ENCODE measurements at places on chromosomes 1 and 21.

DNA sequence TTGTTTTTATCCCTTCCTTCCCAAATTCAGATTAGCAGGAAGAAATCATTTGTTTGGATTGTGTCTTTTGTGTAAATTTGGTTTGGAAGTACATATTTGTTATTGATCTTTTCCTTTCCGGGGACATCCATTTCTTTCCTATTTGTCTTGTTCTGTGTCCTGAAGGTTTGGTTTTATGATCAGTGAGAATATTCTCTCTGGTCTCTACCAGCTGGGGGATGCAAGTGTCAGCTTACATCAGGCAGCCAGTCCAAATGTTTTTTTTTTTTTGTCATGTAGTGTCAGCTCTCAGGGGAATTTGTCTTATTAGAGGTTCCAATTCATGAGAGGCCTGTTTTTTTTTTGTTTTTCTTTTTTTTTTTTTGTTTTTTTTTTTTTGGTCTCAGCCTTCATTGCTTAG is 479.2 kb upstream of the LRRC7 start:
- DNase-seq, result no peak

DNA sequence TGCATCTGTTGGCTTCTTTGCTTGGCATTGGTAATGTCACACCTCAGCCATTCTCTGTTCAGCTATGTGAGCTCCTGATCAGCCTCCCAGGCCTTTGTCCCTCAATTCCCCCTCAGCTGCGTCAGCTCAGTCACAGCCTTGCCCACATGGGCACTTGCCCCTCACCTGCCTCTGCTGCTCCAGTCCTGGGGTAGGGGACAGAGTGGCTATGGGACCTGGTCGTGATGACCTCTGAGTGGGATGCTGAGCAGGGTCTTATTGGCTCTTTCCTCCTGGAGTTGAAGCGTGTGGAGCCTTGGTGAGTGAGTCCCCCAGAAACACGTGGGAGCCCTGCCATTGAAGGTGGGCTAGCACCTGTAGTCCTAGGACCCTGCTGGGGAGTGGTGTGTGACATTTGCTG is 61.4 kb upstream of the TLR5 start:
- DNase-seq, result no peak

DNA sequence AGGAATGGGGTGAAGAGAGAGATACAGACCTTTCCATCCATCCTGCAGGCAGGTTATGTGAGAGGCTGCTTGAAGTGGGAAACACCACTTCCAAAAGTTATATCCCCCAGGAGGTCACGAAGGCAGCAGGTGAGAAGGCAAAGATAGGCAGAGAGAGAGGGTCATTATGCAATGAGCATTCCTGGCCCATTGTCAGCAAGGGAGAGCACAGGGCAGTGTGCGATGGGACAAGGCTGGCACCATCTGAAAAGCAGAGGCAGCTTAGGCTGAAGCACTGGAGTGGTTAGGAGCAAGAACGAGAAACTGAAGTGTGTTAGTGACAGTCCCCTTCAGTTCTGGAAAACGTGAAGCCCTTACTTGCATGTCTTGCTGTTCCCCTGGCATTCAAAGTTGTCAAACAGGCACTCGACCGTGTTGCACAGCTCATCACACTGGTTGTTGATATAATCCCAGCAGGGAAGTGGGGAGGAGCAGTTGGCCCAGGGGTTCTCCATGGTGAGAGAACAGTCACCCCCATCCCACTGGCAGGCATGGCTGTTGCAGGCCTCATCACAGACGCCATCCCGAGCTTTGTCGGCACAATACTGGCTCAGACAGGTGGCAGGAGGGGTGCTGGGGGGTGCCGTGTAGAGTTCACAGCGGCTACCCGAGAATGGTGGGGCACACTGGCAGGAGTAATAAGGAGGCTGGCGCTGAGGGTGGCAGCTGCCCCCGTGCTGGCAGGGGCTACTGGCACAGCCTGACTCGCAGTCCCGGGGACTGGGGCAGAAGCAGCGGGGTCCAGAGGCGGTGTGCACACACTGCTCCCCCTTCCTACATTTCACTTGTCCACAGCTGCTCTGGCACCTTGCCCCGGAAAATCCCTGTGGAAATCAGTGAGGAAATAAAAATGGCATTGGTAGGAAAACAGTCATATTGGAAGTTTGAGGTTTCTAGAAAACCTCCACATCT is 28.9 kb upstream of the ADAM30 start:
- DNase-seq, result no peak

DNA sequence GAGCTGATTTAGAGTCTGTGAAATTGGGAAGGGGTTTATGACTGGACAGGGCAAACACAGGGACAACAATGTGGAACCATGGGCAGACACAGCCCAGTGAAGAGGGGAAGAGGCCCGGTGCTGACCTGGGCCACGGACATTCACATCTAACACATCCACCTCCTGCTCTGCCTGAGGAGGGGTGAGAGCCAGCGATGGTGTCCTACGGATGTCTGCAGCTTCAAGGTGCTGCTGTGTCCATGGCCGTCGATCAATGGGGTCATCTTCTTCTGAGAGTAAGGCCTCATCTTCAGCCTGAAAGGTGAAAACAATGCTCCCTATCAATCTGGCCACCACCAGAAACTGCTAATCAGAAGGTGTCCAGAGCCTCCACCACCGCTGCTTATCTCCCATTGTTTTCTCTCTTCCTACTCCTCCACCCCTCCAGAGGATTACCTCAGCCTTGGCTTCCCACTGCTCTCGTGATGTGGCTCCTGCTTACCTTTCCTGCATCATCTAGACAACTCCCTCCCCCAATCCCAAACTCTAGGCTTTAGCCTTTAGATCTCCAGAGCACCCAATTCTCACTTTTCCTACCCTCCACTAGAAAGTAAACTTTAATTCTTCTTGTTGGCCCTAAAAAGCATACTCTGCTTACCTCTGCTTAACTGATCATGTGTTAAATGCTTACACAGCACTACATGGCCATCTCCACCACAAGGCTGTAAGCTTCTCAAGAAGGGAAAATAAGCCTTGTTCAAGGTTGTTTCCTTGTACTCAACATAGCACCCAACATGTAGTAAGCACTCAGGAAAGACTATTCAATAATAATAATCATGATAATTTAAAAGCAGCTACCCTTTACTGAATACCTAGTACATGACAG is 24.0 kb upstream of the ADAM30 start:
- no peak for DNase-seq

GRCh38 chr1:68347415-68347814 is 102.3 kb downstream of the RPE65 start:
- no peak for DNase-seq

- no peak for DNase-seq
Observed at GRCh38 chr1:230066031-230066430, 1.0 kb upstream of the GALNT2 start.

GRCh38 chr21:37557261-37557950 is 190.8 kb downstream of the DYRK1A start:
- no peak for DNase-seq

DNA sequence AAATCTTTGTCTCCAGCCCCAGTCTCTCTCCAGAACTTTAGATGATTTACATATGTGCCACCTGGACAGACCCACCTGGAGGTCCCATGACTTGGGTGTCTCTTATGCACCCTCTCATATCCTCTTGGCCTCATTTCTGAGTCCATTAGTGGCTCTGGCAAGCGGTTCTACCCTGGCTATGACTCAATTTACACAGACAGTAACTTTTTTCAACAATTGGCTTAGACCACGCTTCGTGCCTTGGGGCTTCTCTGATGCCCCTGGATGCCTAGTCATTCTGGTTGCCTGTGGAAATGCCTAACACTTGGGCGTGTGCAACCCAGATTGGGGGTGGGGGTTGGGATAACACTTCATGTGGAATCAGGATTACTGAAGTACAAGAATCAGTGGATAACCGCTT is 57.1 kb upstream of the GADD45A start:
- DNase-seq, result no peak

DNA sequence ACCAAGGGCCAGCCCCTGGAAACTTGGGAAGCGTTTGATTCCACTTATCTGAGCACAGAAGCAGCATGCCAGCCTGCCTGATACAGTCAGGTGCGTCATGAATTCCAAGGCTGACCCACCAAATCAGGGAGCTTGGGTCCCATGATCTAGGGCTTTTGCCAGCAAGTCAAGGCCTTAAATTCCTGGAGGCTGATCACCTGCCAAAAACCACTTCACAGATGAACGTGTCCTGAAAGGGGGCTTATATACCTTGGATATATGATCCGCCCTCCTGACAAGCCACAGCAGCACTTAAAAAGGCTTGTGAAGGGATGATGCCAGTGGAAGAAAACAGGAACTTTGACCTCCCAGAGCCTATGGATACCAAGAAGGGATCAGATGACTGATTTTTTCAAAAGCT is 24.0 kb upstream of the CLIC6 start:
- DNase-seq, result no peak

DNA sequence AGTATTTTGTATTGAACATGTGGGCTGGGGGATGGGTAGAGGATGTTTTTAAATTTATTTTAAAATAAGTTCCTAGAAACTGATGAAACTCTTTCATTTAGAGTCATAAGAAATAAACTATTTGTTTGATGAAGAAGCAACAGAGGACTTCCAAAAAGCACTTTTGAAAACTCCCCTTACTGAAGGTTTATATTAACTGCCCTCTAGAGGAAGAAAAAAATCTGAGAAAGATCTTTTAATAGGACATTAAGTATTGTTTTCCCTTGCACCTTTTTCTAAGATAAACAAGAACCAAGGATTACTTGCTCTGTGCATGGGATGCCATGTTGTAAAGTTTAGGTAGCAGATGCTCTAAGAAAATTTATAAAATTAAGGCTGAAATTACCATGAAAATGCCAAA is 14.1 kb downstream of the DISP1 start:
- DNase-seq, result no peak

DNA sequence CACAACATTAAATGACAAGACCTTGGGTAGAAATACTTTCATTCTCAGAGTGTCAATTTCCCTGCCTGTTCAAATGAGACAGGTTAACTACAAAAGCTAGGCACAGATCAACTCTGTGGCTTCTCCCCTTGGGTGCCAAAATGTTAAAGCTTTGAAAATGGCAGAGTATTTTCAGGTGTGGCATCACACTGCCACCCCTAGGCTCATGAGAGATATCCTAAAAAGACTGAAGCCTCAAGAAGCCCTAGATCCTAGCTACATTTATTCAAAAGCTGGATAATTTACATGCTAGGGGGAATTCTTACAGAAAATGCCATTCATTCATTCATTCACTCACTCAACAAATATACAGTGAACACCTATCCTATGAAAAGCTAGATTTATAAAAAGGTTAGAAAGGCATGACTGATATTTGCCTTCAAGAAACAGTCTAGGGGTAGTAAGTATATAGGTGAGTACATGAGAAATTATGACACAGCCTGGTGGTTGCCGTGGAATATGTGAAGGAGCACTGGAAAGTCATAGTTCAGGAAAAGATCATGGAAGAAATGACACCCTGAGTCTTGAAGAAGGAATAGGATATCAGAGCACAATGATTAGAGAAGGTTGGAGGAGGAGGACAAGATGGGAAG is 15.9 kb upstream of the RAB4A start:
- DNase-seq, result no peak

DNA sequence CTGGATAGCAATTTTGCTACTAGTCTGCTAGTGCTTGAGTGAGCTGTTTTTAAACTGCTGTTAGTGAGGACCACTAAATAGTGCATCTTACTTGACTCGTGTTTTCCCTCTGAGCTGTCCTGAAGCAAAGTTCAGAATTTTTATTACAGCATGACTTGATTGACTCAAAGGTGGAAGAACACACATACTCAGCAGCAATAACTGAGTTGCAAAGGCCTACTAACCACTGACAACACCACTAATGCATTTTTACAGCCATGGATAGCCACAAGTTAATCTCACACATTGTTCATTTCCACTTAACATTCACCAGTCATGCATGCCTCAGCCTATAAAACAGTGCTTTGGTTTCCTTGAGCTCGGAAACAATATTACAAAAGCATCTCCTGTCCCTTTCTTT is 148.7 kb downstream of the RUNX1 start:
- DNase-seq, result peak; percentile 31

DNA sequence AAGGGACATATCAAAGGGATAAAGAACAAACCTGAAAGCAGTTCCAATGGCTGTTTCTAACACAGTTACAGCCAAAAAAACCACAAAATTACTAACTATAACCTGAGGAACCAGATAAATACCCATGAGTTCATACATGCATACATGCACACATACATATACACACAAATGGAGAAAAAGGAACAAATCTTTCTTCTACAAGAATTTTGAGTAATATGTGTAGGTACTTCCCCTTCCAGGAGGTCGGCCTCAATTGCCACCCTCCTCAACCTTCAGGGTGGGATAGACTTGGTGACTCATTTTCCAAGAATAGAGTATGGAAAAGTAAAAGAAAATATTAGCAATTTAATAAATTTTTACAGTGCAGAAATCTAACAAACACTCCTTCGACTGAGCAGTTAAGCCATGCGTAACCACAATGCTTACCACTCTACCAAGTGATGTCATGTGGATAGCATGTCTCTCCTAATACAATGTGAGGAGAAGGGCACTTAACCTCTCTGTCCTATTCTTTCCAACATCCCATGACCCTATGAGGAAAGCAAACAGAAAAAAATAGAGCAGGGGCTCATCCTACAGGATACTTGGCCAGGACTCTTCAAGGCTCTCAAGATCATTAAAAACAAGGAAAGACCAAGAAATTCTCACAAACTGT is 243.0 kb upstream of the RUNX1 start:
- peak; percentile 37 for DNase-seq

DNA sequence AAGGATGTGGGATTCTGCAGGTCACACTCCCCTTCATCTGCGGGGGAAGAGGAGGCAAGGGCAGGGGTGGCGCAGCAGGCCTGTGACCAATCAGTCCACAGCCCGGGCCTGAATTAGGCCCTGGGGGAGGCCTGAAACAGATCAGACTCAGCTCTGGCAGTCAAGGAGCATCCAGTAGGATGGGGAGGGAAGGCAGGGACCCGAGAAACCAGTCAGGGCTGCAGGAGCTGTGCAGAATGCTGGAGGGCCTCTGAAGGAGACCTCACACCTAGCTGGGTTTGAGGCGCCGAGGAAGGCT is 12.7 kb downstream of the TNNT2 start:
- DNase-seq, result no peak

DNA sequence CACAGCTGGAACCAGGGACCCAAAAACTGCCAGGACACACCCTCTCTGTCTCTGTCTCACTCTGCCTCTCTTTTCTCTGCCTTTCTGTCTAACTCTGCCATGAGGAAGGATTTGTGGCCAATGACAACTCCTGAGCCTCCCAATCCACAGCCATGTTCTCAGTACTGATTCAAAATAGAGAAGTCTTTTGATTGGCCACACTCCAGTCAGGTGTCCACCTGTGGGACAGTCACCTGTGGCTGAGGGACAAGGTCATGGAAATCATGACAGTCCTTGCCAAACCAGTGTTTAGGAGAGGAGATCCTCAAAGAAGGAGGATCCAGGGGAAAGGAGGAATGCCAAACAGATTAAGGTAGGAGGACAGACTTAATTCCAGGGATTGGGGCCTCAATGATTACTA is 15.8 kb downstream of the TINAGL1 start:
- DNase-seq, result no peak

DNA sequence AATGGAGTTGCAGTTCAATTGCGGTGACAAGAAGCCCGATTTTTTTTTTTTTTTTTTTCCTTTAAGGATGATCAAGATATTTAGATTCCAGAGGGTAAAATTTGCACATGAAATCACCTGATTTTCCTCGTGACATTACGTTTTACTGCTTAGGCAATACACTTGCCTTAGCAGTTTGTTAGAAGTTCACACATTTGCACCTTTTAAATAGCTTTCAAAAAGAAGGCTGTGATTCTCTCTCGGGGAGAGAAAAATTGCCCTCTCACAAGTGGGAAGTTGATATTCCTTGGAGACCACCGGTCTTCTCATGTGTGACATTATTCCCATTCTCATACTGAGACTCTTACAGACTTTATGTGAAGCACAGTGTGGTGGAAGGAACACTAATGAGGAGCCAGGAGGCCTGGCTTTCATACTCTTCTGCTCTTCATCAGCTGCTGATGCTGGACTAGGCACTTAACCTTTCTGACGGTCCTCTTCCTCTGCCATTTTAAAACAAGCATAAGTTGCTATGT is 69.8 kb upstream of the HSPA13 start:
- DNase-seq, result no peak

Measured in EL (cell line).